ENCODE measurements at places on chromosomes 3 and 15.

- no peak for DNase-seq
These were observed 32.1 kb downstream of the MGLL start for GRCh38 chr3:127789990-127790881.

DNA sequence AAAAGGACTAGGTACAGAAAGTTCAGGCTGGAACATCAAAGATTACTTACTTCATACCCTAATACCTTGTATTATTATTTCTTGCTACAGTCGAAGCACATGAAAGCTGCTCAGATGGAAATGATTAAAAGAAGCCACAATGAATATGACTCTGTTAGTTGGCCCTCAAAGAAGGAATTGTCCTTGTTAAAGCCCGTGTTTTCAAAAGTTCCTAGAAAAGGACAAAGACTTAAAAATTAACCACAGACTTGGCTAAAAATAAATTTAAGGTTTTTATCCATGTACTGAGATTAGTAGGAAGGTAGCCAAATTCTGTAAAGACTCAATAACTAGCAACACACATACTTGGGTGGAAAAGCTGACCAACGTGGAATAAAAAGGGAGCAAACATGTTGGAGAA is 251.0 kb upstream of the RARB start:
- no peak for DNase-seq

- no peak for DNase-seq
These were observed 28.4 kb downstream of the PXYLP1 start for GRCh38 chr3:141259821-141260629.

- no peak for DNase-seq
These were observed 472 bp downstream of the CHST14 start for GRCh38 chr15:40471105-40471807.

DNA sequence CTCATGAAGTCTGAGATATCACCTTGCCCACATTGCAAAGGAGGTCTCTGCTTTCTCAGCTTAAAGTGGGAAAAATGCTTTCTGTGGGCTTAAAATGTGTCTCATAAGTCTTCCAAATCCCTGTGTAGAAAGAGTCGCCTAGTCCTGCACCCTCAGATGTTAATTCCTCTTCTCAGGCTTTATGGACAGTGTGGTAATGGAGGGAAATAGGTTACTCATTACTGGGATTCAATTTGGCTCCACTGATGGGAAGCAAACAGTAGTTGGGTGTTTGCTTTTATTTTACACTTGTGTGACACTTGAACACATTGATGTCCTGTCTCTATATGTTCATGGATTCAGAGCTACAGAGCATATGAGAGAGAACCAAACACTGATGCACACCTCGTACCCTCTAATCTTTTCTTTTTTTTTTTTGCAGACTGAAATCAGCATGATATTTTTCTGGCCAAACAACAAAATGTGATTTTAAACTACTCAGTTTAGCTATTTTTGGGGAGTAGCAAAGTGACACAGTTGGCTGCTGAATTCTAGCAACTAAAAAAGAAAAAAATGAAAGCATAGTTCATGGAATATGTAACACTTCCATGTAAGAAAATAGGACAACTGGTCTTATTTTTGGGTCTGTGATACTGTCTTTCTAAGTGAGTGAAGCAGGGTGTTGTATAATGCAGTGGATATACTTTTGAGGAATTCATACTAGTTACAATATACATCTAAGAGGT is 8.6 kb downstream of the PTPRG start:
- DNase-seq, result no peak

All from Panc1 (cell line).